Stimulated activated CD4-positive, alpha-beta T cell treated with anti-CD3 and anti-CD28 coated beads, Interleukin-1b, Interleukin-23, amount 100 ng/mL, for 4 hours (primary cell): ENCODE measurements at places on chromosomes 2 and 18.

DNA sequence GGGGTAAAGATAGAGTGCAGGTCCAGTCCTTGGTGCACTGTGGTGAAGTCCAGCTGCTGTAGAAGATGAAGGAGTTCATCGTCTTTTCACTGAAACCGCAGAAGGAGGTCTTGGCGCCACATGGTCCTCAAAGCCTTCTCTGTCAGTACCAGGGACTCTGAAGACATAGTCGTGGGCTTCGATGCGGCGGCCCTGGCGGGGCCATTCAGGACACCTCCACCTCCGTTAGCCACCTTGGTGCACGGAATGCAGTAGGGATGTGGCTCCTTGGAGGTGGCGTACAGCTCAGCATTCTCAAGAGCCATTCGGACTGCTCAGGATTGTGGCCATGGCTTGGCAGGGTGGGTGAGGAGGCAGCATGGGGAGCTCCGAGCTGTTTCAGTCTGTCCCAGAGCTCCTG lies 418.8 kb downstream of the SUCLG1 start:
- DNase-seq = no peak

DNA sequence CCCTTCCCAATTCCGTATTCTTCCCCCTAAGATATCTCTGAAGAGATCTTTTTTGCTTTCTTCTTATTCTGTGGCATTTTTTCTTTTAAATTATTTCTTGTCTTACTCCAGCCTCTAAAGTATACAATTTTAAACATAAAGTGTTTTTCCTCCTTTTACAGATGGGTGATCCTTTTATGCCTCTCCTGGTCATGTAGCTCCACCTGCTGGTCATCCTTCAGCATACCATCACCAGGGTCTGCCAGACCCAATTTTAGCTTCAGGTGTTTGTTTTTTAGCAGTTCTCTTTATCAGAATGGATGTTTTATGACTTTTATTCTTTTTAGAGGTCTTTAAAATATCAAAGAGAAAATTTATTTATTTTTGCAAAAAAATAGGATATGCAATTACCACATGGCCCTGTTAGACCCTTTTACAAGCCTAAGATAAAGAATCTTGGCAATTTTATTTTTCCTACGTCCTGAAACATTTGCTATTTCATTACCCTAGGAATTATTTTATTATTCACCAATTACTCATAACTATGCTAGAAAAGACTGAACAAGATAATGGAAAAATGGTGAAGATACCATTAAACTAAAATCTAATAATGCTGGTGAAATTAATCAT lies 55.5 kb downstream of the PIGN start:
- peak; percentile 25 for DNase-seq

DNA sequence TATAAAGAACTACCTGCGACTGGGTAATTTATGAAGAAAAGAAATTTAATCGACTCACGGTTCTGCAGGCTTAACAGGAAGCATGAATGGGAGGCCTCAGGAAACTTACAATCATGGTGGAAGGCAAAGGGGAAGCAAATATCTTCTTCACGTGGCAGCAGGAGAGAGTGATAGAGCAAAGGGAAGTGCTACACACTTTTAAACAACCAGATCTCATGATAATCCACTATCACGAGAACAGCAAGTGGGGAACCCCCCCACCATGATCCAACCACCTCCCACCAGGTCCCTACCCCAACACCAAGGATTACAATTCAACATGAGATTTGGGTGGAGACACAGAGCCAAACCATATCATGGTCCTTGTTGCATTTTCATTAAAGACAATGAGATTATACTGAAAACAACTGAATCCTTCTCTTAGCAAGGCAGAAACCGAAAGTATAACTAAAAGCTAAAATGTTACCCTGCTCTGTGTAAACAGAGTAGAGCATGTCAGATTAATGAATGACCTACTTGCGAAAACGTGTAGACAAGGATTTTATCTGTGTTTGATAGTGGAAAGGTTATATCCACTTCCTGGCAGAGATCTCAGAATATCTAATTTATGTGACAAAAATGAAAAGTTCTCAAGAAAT lies 60.1 kb upstream of the RBBP8 start:
- DNase-seq = no peak

DNA sequence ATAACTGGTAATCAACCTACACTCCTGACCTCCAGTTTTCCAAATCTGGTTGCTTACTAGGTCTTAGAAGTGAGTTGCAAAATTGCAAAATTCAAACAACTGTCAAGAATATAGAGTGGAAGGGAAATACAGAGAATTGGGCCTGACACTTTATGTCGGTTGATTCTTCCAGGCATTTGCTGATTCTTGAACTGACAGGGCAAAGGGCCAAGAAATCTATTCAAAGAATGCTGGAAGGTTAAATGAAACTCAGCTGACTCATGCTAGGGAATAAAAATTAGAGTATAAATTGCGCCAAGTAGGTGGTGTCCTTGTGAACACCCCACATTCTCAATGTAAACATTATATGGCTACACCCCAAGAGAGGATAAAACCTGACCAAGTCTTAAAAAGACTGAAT lies 21.5 kb upstream of the ZSCAN30 start:
- no peak for DNase-seq

DNA sequence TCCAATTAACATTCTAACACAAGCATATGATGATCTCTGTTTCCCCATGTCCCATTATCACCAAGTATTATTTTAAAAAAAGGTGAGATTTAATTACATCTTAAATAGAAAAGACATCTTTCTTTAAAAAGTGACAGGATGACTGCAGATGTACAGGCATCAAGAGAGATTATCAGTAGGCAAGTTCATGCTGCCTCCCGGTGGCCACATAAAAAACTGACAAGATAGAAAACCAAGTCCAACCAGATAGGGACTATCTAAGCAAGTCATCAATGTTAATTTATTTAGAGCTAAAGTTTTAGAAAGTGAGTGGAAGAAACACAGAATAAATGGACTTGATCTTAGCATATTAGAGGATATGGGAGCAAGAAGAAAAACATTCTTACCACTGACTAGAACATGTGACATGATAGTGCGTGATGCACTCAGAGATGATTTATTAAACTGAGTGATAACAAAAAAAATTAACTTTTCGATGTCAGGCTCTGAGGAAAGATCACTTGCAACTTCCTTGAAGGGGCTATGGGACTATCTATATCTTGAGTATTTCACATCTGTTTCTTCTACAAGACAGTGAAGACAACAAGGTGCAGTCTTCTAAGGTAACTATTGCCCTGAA lies 5.4 kb upstream of the TDRD15 start:
- DNase-seq = no peak

- DNase-seq = no peak
Measured at GRCh38 chr18:55442561-55442960, 145.4 kb downstream of the TCF4 start.

- DNase-seq = no peak
Measured at GRCh38 chr2:112870841-112871835, 34.6 kb upstream of the IL1B start.

DNA sequence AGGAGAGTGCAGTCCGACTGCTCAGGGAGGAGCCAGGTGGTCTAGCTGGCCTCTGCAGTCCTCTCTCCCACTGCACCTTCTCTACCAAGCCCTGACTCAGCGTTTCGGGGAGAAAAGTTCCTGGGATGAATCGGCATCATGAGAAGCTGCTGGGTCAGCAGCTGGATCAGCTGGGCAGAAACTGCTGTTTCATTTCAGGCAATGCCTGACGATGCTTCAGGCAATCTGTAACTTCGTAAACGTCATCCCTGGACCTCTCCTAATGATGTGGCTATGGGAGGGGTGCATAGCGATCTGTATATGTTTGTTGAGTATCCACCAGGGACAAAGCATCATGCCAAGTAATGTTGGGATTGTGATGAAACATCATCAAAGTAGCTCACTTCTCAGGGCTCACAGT lies 20.7 kb downstream of the LIPG start:
- no peak for DNase-seq

DNA sequence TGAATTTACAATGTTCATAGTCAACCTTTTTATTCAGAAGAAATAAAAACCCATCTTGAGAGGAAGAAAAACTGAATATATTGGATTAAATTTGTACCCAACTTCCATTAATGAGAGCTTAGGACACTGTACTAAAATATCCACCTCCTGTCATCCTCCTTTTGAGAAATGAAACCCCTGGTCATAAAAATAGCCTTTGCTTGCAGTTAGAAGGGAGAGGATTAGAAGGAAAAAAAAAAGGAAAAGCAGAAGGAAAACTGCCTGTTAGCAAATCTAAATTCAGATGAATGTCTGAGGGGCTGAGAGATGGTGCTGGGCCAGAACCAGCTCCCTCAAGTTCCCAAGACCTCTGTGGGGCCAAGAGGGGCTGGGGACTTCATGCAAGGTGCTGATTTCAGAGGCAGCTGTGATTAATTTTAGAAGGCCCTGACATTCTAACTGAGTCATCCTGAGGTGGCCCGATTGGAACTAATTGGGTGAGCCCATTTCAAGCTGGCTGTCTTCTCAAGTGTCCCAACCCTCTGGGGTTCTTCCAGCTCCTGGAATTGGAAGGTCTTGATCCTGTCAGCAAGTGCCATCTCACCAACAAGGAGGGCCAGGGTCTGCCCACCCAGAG lies 38.4 kb upstream of the BIN1 start:
- DNase-seq = no peak

- DNase-seq = peak; percentile 41
Measured at GRCh38 chr2:162073888-162074631, at the start of gene DPP4. TSS of gene DPP4 (minus strand) at chr2:162074215. CDS start at chr2:162073981, 234 bp downstream.

- DNase-seq = no peak
Measured at GRCh38 chr18:10877987-10878386, 271.4 kb downstream of the PIEZO2 start.

DNA sequence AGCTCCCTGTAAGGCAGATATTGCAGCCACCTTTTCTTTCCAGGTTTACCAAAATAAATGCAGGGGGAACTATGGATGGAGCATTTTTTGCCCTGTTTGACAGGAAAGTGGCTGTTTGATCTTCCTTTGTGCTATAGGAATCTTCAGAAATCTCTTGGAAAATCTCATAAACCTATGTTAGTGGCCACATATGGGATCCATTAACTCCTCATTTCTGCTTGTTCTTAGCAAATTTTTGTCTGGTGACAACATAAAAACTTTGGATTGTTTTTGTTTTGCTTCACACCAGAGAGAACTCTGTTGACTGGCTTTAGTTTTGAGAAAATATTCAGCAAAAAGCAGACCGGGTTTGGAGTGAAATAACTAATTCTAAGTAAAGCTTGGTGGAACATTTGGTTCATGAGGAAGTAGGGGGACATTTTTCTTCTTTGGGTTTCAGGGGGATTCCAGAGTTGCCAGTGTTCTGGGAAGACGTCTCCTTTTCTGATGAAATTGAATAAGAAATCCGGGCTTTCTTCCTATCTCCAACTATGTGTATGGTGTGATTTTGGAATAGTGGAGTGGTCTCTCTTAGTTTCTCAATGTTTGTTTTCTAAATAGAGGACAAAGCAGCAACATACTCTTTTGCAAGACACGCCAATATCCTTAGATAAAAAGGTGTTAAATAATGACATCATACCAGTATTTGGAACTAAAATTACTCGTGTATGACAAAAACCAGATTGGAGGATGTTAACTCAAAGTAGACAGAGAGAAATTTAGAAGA lies 174.4 kb downstream of the ICOS start:
- no peak for DNase-seq

GRCh38 chr2:44246436-44246835 lies 28.8 kb upstream of the SLC3A1 start:
- DNase-seq = no peak

DNA sequence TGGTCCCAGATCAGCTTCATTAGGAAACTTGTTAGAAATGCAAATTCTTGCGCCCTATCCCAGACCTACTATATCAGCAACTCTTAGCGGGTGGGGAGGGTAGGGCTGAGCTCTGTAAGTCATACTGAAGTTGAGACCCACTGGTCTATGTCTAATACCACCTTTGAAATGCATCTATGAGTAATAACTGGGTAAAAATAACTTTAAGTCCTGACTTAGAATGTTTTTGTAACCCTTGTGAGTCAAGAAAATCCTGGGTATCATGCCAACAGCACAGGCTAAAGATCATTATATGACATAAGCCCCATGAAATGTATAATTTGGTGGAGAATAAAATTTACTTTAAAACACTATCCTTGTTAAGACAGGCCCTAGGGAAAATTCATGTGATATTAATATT lies 41.4 kb downstream of the PRKD3 start:
- no peak for DNase-seq

- DNase-seq = no peak
Measured at GRCh38 chr2:208183526-208183925, 6.3 kb downstream of the C2orf80 start.

DNA sequence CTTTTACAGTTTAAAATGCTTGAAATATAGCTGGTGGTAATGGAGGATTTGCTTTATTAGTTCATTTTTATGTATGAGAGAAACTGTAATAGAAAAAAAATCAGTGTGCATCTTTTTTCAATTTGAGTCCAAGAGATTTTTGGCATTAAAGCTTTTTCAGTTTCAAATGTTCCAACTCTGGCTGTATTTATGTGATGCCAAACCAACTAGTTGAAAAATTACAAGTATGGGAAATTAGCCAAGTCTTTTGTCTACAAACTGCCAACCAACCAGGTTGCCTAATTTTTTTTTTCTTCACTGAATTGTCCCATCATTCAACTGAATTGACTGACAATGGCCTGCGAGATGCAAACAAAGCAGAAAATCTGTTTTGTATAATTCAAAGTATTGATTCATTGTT lies 95.7 kb downstream of the ICOS start:
- no peak for DNase-seq

GRCh38 chr2:72619626-72620025 lies 206.2 kb downstream of the EXOC6B start:
- DNase-seq = no peak

GRCh38 chr2:46615986-46616485 lies 136.7 kb downstream of the TMEM247 start:
- DNase-seq = no peak

DNA sequence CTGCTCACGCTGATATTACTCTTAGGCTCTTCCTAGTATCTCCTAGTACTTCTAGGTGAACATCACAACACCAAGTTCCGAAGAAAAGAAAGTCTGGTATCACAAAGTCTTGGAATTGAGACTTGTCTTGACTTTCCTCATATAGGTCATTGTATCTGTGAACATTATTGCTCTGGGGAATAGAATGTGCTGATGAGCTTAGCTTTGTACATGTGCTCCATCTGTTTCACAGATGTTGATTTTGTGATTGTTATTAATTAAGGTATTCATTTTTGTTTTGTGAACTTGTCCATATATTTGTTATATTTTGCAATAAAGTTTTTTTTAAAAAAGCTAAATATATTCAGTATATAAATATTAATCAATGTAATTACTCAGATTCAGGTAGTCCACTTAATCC lies 111.7 kb downstream of the BABAM2 start:
- no peak for DNase-seq

DNA sequence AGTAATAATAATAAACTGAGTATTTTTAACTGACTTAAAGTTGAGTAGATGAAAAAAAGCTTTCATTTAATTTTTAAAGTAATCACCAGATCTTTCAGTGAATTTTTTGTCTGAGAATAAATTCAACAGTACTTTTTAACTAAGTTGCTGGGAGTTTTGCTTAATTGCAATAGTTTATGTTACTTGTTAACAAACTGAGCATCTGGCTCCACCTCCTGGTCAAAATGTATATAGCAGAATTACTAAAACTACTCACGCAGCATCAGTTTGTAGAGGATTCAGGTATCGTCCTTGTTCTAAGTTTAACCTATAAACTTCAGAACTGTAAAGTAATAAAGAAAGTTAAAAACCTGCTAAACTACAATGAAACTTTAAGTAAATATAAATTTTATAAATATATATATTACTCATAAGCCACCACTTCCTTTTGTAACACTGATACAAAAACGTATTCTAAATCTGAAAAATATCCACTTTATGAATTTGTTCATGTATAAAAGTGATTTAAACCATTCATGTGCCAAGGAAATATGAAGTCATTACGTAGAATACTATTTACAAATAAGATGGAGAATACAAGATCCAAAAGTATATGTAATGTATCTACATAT lies 21.3 kb downstream of the NOL10 start:
- no peak for DNase-seq

GRCh38 chr2:104889960-104890684 lies 36.2 kb downstream of the POU3F3 start:
- DNase-seq = no peak
